ENCODE measurements at places on chromosomes 16 and 17.

- no peak for DNase-seq
These were observed 48.4 kb downstream of the SEC14L1 start for GRCh38 chr17:77189148-77189547.

DNA sequence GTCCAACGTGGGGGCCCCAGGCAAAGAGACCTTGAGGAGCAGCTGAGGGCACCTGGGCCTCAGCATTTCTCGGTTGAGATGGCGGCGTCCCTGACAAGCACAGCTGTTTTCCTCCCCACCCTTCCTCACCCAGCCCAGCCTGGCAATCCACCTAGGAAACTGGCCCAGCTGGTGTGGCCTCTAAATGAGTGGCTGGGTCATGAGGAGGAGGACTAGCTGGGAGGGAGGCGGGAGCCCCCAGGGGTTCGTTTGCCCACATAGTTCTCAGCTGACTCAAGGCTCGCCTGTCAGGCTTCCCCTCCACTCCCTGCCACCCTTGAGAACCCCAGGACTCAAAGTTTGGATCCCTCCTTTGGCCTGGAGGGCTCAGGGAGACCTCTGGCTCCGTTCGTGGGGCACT lies 5.9 kb downstream of the RNF222 start:
- DNase-seq, result no peak

DNA sequence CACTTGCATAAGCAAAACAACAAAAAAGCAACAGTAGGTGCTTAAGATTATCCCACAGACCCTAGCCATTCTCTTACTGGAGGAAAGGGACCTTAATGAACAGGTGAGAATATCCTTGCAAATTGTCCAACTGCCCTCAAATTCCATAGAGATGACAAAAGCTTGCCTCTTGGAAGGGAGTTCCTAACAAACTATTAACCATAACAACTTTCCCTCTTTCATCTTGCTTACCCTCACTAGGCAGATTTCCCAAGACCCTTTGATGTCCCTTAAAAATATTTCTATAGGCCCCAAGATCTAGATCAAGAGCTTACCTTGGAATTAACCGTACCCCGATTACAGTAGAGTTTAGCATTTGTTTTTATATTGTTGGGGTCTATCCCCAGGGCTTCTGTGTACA lies 21.8 kb downstream of the CNP start:
- DNase-seq, result no peak

- DNase-seq, result no peak
These were observed 47.8 kb downstream of the ANKFY1 start for GRCh38 chr17:4215882-4216570.

- DNase-seq, result peak; percentile 52
These were observed 17.0 kb downstream of the CHD9 start for GRCh38 chr16:53071748-53072301.

GRCh38 chr17:46002973-46003316 lies 3.9 kb downstream of the STH start:
- DNase-seq, result no peak

DNA sequence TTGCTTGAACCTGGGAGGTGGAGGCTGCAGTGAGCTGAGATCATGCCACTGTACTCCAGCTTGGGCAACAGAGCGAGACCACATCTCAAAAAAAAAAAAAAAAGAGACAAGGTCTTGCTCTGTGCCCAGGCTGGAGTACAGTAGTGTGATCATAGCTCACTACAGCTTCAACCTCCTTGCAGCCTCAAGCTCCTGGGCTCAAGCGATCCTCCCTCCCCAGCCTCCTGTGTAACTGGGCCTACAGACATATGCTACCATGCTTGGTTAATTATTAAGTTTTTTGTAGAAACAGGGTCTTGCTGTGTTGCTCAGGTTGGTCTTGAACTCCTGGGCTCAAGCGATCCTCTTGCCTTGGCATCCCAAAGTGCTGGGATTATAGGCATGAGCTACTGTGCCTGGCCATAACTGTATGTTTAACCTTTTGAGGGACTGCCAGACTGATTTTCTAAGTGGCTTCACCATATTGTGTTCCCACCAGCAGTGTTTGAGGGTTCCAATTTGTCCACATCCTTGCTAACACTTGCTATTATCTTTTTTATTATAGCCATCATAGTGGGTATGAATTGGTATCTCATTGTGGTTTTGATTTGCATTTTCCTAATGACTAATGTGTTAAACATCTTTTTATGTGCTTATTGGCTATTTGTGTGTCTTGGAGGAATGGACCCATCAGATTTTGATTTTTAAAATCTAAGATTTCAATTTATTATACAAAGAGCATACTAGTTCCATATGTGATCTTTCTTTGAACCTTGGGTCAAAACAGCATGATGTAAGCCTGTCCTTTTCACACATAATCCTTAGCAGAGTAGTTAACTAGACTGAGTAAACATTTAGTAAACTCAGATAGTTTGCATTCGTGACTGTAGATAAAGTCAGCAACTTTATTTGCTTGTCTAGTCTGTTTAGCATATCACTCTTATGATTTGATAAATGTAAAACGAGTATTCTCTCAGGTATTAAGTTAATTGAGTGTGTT lies 38.1 kb upstream of the KPNB1 start:
- DNase-seq, result no peak

DNA sequence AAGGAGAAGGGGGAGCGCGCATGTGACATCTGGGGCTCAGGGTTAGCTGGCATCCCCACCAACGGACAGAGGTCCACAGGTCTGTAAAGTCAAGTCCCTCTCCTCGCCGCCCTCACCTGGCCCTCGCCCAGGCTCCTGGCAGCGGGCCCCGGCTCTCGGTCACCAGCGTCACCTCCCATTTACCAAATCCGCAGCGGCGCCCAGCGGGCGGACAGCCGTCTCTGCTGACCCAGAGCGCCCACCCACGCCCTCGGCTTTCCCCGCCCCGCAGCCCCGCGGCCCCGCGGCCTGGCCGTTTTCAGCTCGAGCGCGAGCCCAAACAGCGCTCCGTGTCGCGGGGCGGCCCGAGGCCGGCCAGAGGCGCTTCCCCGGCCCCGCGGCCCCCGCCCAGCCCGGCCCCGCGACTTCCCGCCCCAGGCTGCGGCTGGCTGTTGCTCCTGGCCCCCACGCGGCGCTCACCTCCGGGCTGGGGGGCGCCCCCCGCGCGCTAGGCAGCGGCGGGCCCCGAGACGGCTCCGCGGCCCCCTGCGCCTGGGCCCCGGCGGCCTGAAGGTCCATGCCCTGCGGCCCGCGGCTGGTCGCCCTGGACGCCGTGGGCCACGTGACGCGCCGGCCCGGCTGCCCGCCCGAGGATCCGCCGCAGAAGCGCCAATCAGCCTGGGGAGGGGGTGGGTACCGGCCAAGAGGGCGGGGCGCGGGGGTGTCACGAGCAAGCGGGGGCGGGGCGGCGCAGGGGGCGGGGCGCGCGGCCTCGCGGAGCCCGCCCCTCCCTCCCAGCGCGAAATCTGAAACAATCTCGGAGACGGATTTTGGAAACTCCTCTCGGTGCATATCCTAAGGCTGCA lies at the start of gene COPRS:
TSS of gene COPRS (minus strand) at position 603 of the 845 bp plus-strand sequence. CDS start at position 558, 45 bp downstream.
- DNase-seq, result peak; percentile 3

GRCh38 chr17:48439875-48440505 lies 10.0 kb upstream of the SKAP1 start:
- DNase-seq, result no peak

DNA sequence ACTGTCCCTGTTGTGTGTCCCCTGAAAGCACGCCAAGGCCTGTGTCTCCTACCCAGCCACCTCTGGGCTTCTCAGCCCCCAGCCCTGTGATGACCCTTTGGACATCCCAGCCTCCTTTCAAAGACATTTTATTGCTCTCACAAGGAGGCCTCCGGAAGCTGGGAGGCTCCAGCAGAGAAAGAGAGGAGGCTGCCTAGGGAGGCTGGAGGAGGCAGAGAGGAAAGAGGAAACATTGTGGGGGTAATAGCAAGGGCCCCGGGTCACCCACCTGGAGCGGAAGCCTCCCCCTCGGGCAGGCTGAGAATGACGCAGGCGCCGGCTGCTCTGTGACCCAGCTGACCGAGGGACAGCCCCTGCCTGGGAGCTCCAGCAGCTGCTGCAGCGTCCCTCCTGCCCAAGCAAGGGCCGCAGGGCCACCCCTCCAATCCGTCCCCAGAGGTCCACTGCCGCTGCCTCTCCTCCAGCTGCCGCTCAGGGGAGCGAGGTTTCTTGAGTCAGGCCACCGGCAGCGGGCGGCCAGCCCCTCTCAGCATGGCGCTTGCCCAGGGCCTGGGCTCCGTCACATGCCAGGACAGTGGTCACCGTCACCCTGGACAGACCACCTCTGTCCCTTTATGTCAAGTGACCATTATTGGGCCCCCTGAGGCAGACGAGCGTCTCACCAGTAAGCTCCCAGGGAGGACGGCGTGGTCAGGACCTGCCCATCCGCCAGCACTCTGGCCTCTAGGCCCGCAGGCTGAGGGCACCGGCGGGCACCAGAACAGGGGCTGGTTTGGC lies 29.3 kb downstream of the ACTG1 start:
- DNase-seq, result peak; percentile 84

DNA sequence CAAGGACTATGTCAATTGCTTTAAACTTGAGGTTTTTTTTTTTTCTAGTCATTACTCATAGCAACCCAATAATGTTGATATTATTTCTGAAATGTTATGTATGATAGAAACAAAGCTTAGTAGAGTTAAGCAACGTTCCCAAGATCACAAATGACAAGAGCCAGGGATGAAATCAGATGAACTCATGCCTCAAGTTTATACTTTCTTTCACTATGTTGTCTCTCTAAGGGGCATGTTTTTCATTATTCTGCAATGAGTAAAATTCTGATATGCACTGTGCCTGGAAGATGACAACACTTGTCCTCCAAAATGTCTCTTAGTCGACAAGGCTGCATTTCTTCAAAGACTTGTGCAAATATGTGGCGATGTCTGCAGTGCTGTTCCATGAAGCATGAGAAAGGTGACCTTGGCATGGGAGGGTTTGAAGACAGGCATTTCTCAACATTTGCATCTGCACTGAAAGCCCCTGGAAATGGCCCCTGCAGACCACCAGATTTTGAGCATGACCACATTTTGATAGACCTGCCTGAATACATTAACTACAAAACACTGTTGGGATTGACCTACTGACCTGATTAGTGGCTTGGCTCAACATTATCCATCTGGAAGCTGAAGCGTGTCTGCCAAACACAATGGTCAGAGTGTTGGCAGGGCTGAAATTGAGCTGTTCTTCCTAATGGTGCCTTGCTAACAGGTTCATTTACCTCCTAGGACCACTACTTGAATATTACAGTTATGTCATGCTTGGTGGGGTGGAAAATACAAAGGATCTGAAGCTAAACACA lies 1027.5 kb downstream of the CDH11 start:
- DNase-seq, result no peak

GRCh38 chr16:31404353-31405064 lies 11.4 kb downstream of the ITGAD start:
- DNase-seq, result no peak

DNA sequence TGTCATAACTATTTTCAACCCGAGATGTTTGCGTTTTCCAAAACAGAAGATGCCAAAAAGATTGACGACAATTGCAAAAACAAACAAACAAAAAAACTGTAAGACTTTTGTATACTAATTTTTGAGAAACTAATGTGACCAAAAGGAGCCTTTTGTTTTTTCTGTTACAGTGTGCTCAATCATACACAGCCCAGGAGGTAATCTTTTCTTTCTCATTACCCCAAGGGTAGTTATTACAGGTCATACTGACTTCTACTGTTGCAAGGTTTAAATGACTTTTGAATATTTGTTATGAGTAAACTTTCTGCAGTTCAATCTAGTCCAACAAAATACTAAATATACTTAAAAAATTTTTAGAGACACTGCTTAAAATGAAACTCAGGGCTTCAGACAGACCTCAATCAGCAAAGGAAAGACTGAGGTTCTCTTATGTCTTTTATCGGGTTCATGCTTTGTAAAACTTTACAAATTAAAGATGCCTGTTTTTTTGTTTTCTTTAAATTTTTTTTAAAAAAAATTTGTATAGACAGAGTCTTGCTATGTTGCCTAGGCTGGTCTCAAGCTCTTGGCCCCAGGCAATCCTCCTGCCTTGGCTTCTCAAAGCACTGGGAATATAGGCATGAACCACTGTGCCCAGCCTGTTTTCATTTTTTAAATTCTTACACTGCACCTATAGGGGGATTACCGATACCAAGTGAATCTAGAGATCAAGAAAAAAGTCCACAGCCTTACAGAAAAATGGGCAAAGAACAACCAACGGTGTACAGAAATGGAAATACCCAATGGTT lies 47.6 kb downstream of the SPOP start:
- DNase-seq, result no peak

DNA sequence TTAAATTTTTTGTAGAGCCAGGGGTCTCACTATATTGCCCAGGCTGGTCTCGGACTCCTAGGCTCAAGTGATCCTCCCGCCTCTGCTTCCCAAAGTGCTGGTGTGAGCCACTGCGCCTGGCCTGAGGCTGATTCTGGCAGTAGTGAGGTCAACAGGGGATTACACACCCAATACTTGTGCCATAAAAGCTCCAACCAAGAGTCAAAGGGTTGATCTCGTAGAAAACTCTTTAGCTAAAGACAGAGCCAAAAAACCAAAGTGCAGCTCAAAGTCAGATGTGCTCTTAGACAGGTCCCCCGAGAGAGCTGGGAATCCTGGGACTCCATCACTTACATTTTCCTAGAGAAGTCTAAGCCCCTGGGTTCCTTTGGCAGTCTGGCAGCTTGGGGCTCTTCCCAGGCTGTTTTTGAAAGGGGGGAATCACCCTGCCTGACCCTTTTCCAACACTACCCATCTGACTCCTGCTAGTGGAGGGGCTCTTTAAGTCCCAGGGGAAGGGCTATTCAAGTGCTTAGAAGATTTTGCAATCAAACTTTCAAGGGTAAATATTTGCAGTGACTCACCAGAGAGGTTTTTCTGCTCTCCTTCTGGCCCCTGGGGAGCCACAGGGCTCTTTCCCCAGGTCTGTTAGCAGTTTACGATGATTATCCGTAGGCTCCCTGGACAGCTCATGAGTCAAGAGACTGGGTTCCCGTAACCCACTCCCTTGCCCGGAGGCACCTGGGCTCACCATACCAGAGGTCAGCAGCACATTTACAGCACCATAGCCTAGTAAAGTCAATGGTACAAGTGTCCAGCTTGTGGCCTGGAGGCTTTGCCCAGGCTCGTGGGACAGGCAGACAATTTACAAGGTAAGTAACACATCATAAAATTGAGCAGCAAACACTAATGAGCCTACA lies 408.7 kb downstream of the SLC39A11 start:
- no peak for DNase-seq

DNA sequence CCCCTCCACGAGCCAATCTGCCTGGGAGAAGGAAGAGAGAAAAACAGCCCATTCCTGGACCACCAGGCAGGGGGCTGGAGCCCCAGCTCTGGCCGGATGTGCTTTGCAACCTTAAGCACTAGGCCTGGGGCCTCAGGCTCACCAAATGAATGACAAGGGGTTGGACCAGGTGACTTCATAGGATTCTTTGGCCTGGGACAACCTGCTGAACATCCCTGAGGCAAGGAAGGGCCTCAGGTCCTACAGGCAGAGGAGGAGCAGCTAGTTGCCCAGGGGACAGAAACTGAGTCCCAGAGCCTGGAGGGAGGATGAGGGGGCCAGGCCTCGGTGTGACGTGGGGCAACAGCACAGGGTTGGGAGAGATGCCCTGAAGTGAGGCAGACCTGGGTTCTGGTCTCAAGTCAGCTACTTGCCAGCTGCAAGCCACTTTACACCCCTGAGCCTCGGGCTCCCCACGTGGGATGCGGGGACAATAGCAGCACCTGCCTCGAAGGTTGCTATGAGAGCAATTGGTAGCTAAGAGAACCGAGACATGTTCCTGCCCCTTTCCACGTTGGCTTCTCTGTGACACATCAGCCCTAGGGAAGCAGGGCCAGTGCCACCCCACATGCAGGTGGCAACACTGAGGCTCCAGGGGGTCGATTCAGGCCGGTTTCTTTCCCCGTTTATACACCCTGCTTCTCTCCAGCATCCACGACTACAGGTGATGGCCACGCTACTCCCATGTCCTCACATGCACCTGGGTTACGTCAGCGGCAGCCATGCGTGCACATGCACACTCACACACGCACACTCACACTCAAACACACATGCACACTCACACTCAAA lies 42.6 kb downstream of the CFAP20 start:
- DNase-seq, result no peak
